Tibial artery (tissue), 4 donors: ENCODE measurements at places on chromosomes 6 and 20.

DNA sequence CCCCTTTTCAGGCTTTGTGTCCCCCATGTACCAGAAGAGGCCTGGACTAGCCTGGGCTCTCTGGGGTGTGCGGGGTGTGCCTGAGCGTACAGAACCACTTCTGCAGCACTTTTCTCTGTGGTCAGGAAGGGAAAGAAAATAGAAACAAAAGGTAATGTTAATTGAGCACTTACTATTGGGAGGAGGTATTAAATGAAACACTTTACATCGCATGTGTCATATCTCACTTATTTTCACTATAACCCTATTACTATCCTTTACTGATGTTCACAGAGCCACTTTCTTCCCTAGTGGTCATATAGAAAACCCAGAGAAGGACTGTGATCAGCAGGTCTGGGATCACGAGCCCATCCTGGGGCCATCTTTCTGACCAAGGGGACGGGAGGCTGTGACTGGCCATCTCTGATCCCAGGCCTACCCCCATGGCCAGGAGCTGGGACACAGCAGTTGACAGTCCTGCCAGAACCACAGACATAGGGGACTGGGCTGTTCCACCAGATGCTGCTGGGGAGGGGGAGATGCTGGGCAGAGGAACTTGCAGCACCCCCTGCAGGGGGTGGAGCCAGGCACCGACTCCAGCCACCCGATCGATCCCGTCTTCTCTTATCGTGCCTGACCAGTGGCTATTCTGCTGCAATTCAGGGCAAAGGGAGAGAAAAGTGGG lies 107.6 kb downstream of the VEGFA start:
- H3K36me3 ChIP-seq = no peaks in the 10 kb centered on the region
- no peak overlapping the region for H3K4me3 ChIP-seq
- H3K27me3 ChIP-seq = no peaks in the 10 kb centered on the region
- DNase-seq = no peak
- no peak overlapping the region for H3K27ac ChIP-seq

DNA sequence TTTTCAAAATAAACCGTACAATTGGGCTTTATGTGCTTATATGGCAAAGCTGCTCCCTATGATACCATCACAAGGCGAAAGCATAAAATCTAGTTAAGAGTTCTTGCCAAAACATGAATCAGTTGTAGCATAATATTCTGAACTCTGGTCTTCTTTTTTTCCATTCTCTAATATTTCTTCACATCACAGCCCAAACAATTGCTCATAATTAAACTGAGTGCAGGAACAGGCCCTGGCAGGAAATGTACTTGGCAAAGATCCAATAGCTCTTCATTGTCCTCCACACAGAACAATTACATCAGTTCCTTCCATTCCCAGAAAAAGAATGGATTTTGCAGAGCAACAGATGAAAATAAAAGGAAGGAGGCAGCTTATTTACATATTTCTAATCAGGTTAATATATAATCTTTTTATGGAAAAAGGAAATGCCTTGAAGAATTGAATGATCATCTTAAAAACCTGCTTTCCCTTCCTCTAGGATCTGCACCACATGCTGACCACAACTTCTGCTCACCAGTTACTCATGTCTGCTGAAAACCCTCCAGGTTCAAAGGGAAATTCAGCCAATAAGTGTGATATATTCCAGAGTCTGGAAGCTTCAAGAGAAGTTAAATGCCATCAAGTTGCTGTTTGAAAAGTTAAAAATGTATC lies 123.3 kb upstream of the COL21A1 start:
- peak overlapping the region; percentile 69 for H3K27ac ChIP-seq
- H3K4me1 ChIP-seq = peaks cover 54% of the 10 kb centered on the region
- peak overlapping the region; percentile 27 for H3K4me3 ChIP-seq
- no peaks in the 10 kb centered on the region for H3K27me3 ChIP-seq

- no peak for DNase-seq
- H3K36me3 ChIP-seq = no peaks in the 10 kb centered on the region
- no peaks in the 10 kb centered on the region for H3K27me3 ChIP-seq
- peak overlapping the region; percentile 100 for H3K27ac ChIP-seq
- peaks cover 35% of the 10 kb centered on the region for H3K4me1 ChIP-seq
- H3K4me3 ChIP-seq = peak overlapping the region; percentile 93
Measured at GRCh38 chr20:17571153-17571527, 1.3 kb downstream of the DSTN start.

- H3K27me3 ChIP-seq = no peaks in the 10 kb centered on the region
- DNase-seq = peak; percentile 83
- H3K4me1 ChIP-seq = peaks cover 38% of the 10 kb centered on the region
- peak within 1 kb of the TSS; percentile 97 for H3K27ac ChIP-seq
- H3K4me3 ChIP-seq = peak within 1 kb of the TSS; percentile 92
- H3K36me3 ChIP-seq = no peaks in the 10 kb centered on the region
Measured at GRCh38 chr20:297098-297924, at the start of gene ZCCHC3. Gene ZCCHC3 (plus strand): TSS chr20:297570. CDS start chr20:297587, 17 bp downstream.

DNA sequence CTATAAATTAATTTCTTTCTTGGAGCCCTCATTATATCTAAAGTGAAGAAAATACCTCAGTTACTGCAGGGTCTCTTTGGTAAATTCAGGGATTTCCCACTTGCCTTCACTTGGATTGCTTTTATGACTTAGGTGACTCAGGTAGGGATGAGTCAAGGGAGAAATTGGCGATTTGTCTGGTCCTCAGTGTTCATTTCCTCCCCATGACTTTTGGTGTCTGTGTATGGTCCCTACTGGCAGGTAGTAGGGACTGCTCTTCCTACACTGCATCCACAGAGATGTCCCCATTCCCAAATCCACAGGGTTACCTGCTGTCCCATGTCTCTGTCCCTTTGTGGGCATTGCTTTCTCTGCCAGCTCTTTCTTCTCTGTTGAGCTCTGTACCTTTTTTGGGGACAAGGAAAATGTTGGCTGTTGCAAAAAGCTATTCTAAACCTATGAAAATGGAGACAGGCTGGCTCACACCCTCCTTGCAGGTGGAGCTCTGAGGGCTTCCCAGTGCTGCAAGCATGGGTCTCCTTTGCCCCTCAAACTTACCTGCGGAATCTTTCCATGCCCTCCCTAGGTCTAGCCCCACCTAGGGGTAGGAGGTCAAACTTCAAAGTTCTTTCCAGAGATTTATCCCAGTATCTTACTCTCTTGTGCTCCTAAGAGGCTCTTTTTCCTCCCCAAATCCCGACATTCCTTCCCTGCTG lies 211.9 kb downstream of the ZNF217 start:
- no peak overlapping the region for H3K27ac ChIP-seq
- H3K4me1 ChIP-seq = peaks cover 5% of the 10 kb centered on the region
- H3K36me3 ChIP-seq = no peaks in the 10 kb centered on the region
- no peaks in the 10 kb centered on the region for H3K27me3 ChIP-seq
- DNase-seq = no peak
- no peak overlapping the region for H3K4me3 ChIP-seq

DNA sequence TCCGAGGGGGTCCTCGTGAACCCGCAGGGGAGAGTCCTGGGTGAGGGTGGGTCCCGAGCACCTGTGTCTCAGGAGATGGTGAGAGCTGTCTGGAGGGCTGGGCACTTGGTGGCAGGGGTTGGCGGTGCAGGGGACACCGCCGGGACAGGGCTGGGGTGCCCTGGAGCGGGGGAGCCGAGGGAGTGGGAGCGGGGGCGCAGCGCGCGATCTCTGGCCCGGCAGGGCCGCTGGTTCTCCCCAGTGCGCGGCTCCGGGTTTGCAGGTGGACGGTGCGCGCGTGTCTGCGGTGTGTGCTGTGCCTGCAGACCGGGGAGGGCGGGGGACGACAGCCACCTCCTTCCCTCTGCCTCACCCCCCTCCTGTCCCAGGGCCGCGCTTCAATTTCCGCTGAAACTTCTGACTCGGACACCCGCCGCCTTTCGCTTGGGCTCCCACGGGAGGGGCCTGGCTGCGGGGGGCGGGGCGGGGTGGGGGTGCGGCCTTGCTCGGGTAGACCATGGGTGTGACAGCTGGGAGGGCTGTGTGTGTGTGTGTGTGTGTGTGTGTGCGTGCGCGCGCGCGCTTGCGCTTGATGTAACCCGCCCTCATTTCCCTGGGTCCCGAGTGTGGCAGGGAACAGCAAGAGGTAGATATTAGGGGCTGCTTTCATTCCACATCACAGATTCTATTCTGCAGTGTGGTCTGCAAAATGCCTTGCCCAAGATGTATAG lies 1.2 kb downstream of the TRIB3 start:
- no peaks in the 10 kb centered on the region for H3K36me3 ChIP-seq
- H3K27ac ChIP-seq = peak overlapping the region; percentile 46
- H3K4me3 ChIP-seq = peak overlapping the region; percentile 44
- peak; percentile 54 for DNase-seq

- no peak overlapping the region for H3K4me3 ChIP-seq
- H3K27me3 ChIP-seq = peaks cover 10% of the 10 kb centered on the region
- no peaks in the 10 kb centered on the region for H3K4me1 ChIP-seq
- no peaks in the 10 kb centered on the region for H3K36me3 ChIP-seq
- no peak for DNase-seq
Measured at GRCh38 chr20:58762120-58762519, 69.5 kb downstream of the NPEPL1 start.

- peaks cover 28% of the 10 kb centered on the region for H3K4me1 ChIP-seq
- DNase-seq = no peak
- peak overlapping the region; percentile 63 for H3K4me3 ChIP-seq
Measured at GRCh38 chr6:116512111-116512559, 696 bp downstream of the CALHM5 start.

DNA sequence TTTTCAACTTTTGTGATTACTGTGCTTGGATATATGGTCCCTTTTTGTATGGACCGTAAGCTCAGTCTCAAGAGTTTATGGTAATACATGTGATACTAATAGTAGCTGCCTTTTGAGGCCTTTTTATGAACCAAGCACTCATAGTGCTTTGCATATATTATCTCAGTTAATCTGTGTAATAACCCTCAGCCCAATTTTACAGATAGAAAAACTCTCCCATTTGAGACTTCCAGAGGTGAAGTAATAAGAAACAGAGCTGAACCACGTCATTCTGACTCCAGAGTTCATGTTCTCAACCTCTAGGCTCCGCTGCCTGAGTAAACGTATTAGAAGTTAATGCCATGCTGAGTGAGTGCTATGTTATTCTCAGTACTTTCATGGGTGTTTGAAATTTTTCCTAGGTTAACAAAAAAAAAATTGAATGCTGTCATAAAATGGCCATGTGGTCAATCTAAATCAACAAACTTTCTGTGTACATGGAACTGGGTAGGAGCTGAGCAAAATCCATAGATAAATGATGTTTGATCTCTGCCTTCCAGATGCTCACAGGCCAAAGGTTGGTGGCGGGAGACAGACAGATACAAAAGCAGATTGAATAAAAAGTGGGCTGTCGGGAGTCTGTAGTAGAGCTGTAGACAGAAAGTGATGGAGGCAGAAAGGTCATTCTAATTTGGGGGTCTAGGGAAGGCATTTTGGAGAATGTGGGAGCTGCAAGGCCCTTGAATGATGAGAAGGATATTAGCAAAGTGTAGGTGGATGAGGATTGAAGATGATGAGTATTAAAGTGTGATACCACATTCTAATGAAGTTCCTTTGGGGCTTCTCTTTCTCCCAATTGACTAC lies 22.6 kb upstream of the ELOVL2 start:
- DNase-seq = no peak
- no peaks in the 10 kb centered on the region for H3K36me3 ChIP-seq
- no peaks in the 10 kb centered on the region for H3K4me1 ChIP-seq
- H3K4me3 ChIP-seq = no peak overlapping the region
- no peaks in the 10 kb centered on the region for H3K27me3 ChIP-seq

DNA sequence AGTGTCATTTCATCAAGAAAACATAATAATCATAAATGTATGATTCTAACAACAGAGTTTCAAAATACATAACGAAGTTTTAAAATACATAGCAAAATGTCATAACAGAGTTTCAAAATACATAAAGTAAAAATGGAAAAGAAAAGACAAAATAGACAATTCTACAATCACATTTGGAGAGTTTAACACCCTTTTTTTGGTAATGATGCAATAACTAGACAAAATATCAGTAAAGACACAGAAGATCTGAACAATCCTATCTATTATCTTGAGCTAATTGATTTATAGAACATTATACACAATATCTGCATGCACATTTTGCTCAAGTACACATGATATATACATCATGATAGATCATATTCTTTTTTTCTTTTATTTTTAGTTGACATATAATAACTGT lies 13.4 kb upstream of the SLC17A2 start:
- H3K4me1 ChIP-seq = no peaks in the 10 kb centered on the region
- no peak overlapping the region for H3K27ac ChIP-seq
- no peaks in the 10 kb centered on the region for H3K27me3 ChIP-seq
- H3K4me3 ChIP-seq = no peak overlapping the region

DNA sequence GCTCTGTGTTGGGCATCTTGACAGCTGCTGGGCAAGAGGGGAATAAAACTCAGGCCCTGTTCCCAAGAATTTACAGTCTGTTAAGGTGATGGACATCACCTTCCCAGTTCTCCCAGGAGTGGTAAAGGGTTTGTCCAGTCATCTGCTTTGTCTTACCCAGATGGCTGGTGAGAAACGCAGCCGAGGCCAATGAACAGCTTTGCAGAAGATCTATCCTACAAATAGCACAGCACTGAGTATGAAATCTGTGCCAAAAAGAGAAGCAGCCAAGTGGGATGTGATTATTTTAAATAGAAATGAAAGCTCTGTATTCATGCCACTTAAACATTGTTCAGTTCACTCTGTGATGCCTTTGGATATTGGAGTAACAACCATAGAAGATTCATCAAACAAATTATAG lies 132.7 kb upstream of the SLC22A16 start:
- H3K4me1 ChIP-seq = no peaks in the 10 kb centered on the region
- no peak overlapping the region for H3K27ac ChIP-seq
- no peak for DNase-seq
- peaks cover 8% of the 10 kb centered on the region for H3K36me3 ChIP-seq
- H3K4me3 ChIP-seq = no peak overlapping the region

GRCh38 chr6:17339308-17339670 lies 54.1 kb upstream of the CAP2 start:
- no peak for DNase-seq
- H3K4me3 ChIP-seq = no peak overlapping the region
- H3K27me3 ChIP-seq = no peaks in the 10 kb centered on the region
- no peaks in the 10 kb centered on the region for H3K36me3 ChIP-seq

DNA sequence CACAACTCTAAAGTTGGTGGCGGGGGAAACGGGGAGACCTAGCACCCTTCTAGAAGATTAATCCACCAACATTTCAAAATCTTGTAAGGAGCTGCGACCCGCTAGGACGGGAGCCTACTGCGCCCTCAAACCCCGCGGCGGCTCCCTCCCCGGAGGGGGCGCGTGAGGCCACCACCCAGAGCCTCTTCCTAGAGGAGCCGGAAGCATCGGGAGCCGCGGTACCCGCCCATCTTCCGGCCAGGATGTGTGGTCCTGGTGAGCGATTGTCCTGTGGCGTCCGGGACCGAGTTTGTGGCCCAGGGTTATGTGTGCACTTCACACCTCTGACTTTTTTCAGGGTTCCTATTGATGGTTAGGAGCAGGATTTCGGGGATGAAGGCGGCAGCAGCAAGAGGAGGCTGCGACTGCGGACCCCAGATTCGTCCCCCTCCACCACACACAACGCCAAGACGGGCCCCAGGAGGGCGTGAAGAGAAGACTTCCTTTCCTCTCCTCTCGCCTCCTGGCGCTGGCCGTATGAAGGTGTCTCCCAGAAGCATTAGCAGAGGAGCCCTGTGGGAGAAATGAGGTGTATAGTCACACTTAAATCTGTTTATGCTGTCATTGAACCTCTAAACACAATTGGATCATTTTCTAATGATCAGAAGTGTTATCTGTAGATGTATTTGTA lies 10.7 kb downstream of the ZNF165 start:
- no peak for DNase-seq
- H3K36me3 ChIP-seq = peaks cover 11% of the 10 kb centered on the region
